ENCODE measurements at places on chromosomes 5 and 9. TPM values are rescaled to one million over a fixed set of nuclear protein-coding genes. Genes with fewer than 3 reads are reported as not detected.

LHX3 gene
- total RNA-seq, result not detected

- H3K36me3 ChIP-seq, result no peaks in the 10 kb centered on the region
- no peak for DNase-seq
- H3K27ac ChIP-seq, result no peak overlapping the region
- peaks cover 26% of the 10 kb centered on the region for H3K27me3 ChIP-seq
Measured at GRCh38 chr9:130665431-130666392, 1.3 kb downstream of the PRDM12 start.

DNA sequence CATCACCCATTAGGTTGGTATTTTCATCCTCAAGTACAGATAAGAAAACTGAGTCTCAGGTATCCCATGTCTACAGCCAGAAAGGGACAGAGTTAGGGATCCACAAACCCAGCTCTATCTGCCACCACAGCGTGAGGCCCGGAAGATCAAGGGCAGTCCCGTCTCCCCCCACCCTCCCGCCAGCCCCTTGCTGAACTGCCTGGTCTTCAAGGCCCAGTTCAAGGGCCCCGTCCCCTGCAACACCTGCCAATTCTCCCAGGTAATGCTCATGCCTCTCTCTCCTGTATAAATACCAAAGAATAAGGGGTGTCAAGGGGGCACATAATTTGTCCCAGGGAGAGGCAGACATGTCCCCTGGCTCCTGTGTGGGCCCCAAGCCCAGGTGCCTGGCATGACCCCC lies 50.7 kb downstream of the AK8 start:
- no peak overlapping the region for H3K4me3 ChIP-seq
- H3K27ac ChIP-seq, result no peak overlapping the region

OBP2B gene
- not detected for total RNA-seq

DNA sequence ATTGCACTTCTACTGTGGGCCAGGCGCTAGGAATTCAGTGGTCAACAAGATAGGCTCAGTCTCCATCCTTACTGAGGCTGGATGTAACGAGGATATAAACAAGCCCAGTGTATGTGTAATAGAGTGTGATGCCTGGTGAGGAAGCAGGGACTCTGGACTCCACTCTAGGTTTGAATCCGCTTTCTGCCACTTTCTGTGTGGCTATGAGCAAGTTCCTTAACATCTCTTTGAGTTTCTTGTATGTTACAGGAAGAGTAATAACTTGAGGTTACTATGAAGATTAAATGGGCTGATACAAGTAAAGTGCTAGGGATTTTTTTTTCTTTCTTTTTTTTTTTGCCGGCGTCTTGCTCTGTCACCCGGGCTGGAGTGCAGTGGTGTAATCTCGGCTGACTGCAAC lies 12.4 kb downstream of the DOCK2 start:
- no peak for DNase-seq
- H3K27ac ChIP-seq, result peak overlapping the region; percentile 98
- no peaks in the 10 kb centered on the region for H3K27me3 ChIP-seq
- peaks cover 79% of the 10 kb centered on the region for H3K4me1 ChIP-seq
- H3K4me3 ChIP-seq, result 0 out of 2 replicates have a peak overlapping the region, but pooled peaks have one; percentile 30

GRCh38 chr5:150129813-150130492 lies 25.7 kb downstream of the PDGFRB start:
- H3K4me3 ChIP-seq, result no peak overlapping the region
- no peaks in the 10 kb centered on the region for H3K27me3 ChIP-seq
- no peaks in the 10 kb centered on the region for H3K4me1 ChIP-seq
- H3K27ac ChIP-seq, result no peak overlapping the region
